ENCODE measurements at places on chromosomes 11 and 22.
A peak's percentile ranks its signal among the peaks of the same experiment; 100 is the strongest.

DNA sequence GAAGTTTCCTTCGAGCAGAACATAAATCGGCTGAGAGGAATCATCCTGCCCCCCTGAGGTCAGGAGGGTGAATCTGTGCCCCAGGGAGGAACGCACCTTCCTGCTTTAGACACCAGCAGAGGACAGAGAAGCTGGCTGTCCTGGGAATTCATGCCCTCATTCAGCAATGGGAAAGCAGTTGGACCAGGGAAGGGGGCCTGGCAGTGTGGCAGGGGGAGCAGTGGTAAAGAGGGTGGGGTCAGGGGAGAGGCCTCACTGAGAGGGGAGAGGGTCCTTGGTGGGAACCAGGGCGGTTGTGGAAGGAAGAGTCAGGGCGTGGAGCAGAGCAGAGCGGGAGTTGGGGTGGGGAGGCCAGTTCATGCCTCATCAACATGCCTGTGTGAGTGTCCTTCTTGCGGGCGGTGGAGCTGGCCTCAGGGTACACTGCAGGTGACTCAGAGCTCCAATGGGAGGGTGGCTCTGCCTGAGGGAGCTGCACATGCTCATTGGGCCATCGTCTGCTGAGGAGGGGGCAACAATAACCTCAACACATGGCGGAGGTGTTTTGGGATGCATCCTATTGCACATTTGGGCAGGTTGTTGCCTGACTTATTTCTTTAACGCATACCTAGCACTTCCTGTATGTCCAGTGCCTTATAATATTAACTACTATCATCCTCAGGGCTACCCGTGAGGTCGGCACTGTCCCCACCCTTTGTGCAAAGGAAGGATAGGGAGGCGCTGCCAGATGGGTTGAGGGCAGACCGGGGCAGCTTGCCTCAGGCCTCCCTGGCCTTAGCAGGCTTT, 23.2 kb downstream of the MED15 start:
- DNase-seq = no peak

- DNase-seq = no peak
Observed at GRCh38 chr11:36507824-36508489, 2.1 kb downstream of the TRAF6 start.

GRCh38 chr11:46236918-46237247, 40.6 kb upstream of the CREB3L1 start:
- DNase-seq = no peak

DNA sequence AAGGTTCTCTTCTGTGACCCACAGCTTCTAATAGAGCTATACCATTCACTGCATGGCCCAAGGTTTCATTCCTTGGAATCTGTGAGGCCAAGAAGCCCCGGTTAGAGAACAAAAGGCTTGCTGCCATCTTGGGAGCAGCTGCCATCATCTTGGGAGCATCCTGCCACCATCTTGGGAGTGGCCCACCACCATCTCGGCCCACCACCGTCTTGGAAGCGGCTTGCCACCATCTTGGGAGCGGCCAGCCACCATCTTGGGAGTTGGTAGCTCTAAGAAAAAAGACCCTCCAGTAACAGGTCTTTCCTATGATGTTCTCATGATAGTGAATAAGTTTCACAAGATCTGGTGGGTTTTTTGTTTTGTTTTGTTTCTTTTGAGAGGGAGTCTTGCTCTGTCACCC, 703.9 kb upstream of the ANO3 start:
- no peak for DNase-seq

- DNase-seq = no peak
Observed at GRCh38 chr22:50089682-50090411, at the start of gene MOV10L1. TSS of gene MOV10L1 (plus strand) at chr22:50090006. CDS start at chr22:50090089, 83 bp downstream.

GRCh38 chr22:46537946-46538813, 760 bp upstream of the CELSR1 start:
- DNase-seq = no peak

DNA sequence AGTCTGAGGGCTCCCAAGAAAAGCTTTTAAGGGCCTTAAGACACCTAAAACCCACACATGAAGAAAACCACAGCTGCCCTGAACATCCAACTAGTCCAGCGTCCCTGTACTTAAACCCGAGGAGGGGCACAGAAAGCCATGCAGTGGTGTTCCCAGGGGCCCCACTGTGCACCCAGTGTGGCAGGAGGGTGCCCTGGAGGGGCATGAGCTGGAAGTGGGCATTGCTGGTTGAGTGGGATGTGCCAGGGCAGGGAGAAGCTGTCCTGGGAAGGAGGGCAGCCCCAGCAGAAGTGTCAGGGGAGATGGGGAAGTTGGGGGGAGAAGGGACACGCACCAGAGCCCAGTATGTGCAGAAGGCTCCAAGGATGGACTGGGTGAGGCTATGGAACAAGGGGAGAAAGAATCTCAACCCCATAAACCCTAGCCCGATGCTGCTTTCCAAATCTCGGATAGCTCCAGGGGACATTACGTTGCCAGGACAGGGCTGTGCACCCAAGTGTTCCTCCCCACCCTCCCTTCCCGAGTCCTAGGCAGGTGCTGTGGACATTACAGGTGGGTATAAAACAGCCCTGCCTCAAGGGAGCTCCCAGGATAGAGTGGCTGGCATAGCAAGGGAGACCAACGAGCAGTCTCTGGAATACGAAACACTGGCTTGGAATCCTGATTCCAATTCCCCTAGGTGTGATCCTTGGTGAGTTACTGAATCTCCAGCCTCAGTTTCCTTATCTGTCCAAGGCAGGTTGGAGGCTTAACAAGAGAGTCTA, 44.2 kb downstream of the SHANK2 start:
- DNase-seq = no peak

- no peak for DNase-seq
Observed at GRCh38 chr11:125132596-125132995, 21.2 kb upstream of the TMEM218 start.

DNA sequence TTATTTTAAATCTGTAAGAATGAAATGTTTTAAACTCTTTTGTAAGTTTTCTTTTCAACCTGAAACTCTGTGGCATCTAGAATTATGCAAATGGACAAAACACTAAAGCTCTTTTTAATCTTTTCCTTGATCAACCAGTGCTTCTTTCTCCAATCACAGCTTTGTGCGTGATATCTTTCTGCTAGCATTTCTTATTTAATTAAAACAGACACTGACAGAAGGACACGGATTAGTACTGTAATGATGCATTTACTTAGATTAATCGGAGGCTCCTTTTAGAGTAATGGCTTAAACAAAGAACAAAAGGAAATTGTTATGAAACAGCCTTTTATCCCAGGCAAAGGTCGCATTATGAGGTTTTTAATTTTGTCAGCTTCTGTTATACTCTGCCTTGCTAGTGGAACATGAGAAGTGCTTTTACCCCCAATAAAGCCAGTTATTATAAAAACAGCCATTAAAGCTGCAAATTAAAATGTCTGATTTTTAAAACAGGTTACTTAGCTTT, 48.5 kb upstream of the SOX6 start:
- no peak for DNase-seq

- no peak for DNase-seq
Observed at GRCh38 chr22:21000207-21000986, 1.5 kb downstream of the THAP7 start.

DNA sequence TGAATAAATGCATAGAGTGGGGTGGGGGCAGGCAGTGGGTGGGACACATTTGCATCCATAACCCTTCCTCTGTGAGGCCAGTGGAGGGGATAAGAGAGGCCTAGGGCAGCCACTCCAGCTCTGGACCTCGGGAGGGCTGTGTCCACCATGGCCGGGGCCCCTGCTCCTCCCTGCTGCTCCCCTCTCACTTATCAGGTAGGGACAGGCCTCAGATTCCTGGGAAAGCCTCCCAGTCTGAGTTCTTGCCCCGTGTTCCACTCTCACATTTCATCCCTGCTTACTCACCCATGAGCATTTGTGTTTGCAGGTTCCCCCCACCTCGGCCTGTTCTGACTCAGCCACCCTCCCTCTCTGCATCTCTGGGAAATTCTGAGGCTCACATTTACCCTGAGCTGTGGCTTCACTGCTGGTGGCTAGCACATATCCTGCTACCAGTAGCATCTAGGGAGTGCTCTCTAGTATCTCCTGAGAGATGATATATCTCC, 128.7 kb upstream of the TOP3B start:
- DNase-seq = no peak

- DNase-seq = no peak
Observed at GRCh38 chr11:123161376-123162030, 33.5 kb downstream of the CLMP start.

- no peak for DNase-seq
Observed at GRCh38 chr11:77088236-77089003, 14.2 kb upstream of the OMP start.

GRCh38 chr22:49300241-49300640, 527.4 kb downstream of the BRD1 start:
- DNase-seq = no peak

GRCh38 chr11:86747801-86748200, 52.5 kb upstream of the PRSS23 start:
- DNase-seq = no peak

GRCh38 chr22:42388130-42388797, 43.9 kb downstream of the NFAM1 start:
- no peak for DNase-seq

- DNase-seq = no peak
Observed at GRCh38 chr11:34214961-34215805, 109.8 kb downstream of the NAT10 start.

- no peak for DNase-seq
Observed at GRCh38 chr11:62666259-62666926, 1.3 kb downstream of the CSKMT start.

- DNase-seq = no peak
Observed at GRCh38 chr11:62922653-62923431, 1.7 kb upstream of the CHRM1 start.

GRCh38 chr11:5500393-5500801, 9.4 kb downstream of the UBQLN3 start:
- DNase-seq = peak; percentile 64

GRCh38 chr11:47469361-47470179, 20.6 kb upstream of the RAPSN start:
- no peak for DNase-seq

DNA sequence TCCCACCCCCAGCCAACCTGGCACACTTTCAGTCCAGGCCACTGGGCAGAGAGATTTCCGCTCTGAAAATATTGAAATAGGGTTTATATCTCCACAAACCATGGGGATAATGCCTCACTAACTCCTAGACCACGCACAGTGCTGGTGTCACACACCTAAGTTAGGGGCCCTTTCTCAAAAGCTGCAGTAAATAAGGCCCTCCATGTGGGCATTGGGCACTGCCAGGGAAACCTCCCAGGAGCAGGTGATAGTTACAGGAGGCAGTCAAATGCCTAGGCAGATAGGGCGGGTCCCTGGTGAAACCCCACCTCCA, 3.1 kb upstream of the IL10RA start:
- DNase-seq = no peak

GRCh38 chr22:23067023-23067650, 3.2 kb upstream of the GNAZ start:
- peak; percentile 29 for DNase-seq

DNA sequence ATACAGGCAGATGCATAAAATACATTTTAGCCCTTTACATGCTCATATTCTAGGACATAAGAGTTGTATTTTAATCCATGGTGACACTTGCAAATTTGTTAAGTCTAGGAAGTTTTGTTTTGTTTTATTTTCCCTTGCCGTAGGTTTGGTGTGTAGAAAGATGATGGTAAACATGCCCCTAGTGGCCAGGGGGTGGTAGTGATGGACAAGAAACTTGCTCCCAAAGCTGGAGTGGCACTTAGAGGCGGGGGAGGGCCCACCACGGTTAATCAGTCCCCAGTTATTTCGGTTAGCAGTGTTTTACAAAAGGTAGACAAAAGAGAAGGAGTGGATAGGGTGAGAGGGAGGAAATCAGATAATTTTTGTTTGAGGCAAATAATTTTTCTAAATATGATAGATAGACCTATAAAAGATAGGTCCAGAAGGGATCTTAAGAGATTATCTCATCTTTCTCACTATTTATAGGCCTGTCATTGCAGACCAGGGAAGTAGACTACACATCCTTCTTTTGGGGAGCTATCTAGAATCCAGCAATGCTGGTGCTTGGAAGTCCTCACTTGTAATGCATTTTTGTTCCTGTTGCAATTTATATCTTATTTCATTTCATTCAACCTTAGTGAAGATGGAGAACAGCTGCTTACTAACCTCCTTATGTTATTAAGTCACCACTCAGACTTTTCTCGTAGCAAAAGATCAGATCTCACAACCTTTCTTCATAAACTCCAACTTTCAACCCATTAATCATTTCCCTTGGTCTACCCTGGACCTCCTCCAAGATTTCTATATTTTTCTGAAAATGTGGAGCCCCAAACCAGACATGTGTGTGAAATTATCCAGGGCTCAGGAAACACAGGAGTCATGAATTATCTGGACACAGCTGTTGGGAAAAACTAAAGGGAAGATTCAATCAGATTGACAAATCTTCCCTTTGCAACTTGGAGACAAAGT, 5.9 kb upstream of the BDNF start:
- DNase-seq = no peak

- no peak for DNase-seq
Observed at GRCh38 chr11:75160220-75160757, 9.4 kb downstream of the SLCO2B1 start.

DNA sequence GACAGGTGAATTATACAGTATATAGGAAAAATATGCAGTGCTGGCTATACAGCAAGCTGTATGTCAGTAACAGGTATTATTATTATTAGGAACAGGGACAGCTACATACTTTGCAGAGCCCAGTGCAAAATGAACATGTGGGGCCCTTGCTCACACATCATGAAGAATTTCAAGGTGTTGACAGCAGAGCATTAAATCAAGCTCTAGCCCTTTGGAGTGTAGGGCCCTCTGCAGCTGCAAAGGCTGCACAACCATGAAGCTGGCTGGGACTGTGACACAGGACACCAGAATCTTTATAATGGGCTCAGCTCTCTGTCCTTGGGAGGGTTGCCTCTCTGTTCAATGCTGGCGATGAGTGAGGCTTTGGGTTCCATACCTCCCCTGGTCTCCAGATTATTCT, 44.9 kb upstream of the DAGLA start:
- DNase-seq = no peak

DNA sequence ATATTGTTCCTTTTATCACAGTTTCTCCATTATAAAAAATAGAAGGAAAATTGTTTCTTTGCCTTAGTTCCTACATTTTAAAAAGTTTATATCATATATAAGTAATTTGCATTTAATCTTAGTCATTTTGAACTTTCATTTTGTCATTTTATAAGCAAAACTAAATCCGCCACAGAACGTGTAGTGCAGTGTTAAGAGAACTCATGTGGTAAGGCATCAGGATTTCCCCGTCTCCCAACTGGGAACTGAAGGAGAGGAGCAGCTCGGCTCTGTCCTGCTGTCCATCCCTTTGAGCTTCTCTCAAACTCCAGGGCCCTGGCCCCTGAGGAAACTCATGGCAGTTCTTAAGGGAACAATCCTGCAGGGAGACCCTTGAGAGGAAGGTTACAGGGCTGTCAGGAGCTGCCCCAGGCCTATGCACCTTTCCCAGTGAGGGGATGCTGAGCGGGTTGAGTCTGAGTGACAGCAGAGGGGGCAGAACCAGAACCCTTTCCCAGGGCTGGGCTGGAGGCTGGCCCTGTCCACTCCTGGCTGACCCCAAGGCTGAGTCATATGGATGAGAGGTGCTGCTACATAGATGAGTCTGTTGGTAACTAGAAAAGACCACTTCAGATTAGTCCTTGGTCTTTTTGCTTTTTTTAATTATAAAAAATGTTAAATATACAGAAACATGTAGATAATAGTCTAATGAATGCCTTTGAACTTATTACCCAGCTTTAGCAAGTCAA, 333.1 kb downstream of the TBC1D22A start:
- no peak for DNase-seq

GRCh38 chr22:38946771-38947170, 10.6 kb upstream of the APOBEC3A start:
- no peak for DNase-seq

GRCh38 chr11:99184146-99184545, 163.4 kb downstream of the CNTN5 start:
- DNase-seq = no peak

GRCh38 chr22:34709641-34710040, 356.3 kb upstream of the ISX start:
- no peak for DNase-seq

All from esophagus muscularis mucosa (tissue), 4 donors.